Activated T-helper 2 cell treated with anti-CD3 and anti-CD28 coated beads, Interferon-gamma antibody, Interleukin-2, Interleukin-4, amounts not matched to agents 10 μg/mL and 5 μg/mL and 100 μg/mL, durations not matched to agents 14 hours and 24 hours and 36 hours (primary cell): ENCODE measurements at places on chromosomes 4 and X. TPM values are rescaled to one million over a fixed set of nuclear protein-coding genes. Genes with fewer than 3 reads are reported as not detected.

The POU4F2 gene
- total RNA-seq, result not detected in 2 replicates

The SHROOM3 gene
- not detected in 2 replicates for total RNA-seq

DNA sequence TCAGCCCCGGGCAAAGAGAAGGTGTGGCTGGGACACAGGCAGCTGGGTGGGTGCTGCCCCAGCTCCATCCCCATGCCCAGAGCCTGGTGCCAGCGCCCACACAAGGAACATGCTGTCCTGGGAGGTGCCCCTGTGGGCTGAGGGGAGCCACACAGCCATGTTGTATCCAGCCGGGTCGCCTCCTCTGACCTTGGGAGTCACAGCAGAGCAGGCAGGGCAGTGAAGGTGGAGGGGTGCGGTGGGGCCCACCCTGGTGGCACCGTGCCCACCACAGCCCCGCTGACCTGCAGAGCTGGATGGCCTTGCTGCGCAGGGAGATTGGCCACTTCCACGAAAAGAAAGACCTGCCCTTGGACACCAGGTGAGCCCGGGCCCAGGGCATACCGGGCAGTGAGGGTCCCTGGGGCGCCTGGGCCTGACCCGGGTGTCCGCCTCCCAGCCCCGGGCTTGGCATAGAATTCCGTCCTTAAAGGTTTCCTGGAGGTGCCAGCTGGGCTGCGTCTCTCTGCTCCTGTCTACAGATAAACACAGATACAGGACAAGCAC lies 18.7 kb upstream of the ADD1 start:
- peaks cover 64% of the 10 kb centered on the region for H3K36me3 ChIP-seq
- H3K27me3 ChIP-seq, result no peaks in the 10 kb centered on the region
- no peak for DNase-seq
- H3K4me3 ChIP-seq, result no peak overlapping the region
- no peak overlapping the region for H3K27ac ChIP-seq
- H3K4me1 ChIP-seq, result peaks cover 2% of the 10 kb centered on the region

DNA sequence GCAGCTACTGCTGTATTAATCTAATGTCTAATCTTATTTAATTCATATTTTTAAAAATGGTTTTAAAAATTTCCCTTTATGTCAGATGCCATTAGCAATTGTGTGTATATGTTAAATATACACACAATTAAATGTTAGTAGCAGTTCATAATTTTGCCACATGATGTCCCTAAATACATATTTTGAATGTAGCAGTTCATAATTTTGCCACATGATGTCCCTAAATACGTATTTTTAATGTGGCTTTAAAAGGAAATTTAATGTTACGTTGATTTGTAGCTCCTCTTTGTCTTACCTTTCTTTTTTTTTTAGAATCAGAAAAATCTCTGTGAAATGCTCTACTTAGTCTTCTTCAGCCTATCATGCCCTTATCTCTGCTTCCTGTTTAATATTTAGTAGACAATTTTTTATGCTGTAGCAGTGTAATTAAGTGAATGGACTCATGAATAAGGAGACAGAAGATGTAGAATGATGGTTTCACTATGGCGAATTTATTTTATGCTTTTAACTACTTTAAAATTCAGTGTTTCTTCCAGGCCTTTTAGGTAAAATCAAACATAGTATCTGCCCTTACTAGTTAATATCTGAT lies 26.1 kb downstream of the RBM46 start:
- no peaks in the 10 kb centered on the region for H3K36me3 ChIP-seq
- H3K4me1 ChIP-seq, result no peaks in the 10 kb centered on the region
- H3K27me3 ChIP-seq, result no peaks in the 10 kb centered on the region
- H3K27ac ChIP-seq, result no peak overlapping the region

DNA sequence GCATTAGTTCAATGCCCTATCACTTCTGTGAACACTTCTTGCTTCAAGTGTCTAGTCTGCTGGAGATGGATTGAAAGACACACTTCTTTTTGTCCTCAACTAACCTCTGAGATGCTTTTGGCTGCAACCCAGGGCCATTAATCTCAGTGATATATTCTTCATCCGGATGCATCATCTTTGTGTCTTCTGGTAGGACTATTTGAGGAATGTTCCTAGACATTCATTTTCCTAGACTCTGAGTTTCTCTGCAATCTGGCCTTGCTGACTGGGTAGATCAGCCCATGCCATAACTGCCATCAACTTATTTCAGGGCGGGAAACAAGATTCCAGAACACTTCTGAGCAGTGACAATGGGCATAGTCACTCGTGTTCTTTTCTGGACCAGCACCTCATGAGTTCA lies 329.4 kb downstream of the PDGFC start:
- no peak overlapping the region for H3K4me3 ChIP-seq
- H3K4me1 ChIP-seq, result no peaks in the 10 kb centered on the region

DNA sequence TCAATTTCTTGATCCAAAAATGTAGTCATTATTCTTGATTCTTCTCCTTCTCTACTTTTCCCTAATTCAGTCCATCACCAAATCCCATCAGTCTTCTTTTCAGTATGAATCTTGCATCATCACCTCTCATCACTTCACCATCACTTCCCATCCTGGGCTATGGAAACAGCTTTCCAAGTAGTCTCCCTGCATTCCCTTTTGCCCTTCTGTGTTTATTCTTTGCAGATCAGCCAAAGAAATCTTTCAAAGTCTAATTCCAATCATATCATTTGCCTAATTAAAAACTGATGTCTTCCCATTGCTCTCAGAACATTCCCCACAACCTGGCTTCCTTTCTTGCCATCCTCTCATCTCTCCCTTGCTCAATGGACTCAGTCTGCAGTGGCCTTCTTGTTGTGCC lies 201.7 kb upstream of the ADAMTS3 start:
- no peaks in the 10 kb centered on the region for H3K36me3 ChIP-seq
- H3K27me3 ChIP-seq, result no peaks in the 10 kb centered on the region
- H3K4me1 ChIP-seq, result no peaks in the 10 kb centered on the region
